H7 (cell line): ENCODE measurements at places on chromosomes 2 and 18.

GRCh38 chr2:207163053-207163755 lies 2.5 kb downstream of the KLF7 start:
- DNase-seq, result no peak

DNA sequence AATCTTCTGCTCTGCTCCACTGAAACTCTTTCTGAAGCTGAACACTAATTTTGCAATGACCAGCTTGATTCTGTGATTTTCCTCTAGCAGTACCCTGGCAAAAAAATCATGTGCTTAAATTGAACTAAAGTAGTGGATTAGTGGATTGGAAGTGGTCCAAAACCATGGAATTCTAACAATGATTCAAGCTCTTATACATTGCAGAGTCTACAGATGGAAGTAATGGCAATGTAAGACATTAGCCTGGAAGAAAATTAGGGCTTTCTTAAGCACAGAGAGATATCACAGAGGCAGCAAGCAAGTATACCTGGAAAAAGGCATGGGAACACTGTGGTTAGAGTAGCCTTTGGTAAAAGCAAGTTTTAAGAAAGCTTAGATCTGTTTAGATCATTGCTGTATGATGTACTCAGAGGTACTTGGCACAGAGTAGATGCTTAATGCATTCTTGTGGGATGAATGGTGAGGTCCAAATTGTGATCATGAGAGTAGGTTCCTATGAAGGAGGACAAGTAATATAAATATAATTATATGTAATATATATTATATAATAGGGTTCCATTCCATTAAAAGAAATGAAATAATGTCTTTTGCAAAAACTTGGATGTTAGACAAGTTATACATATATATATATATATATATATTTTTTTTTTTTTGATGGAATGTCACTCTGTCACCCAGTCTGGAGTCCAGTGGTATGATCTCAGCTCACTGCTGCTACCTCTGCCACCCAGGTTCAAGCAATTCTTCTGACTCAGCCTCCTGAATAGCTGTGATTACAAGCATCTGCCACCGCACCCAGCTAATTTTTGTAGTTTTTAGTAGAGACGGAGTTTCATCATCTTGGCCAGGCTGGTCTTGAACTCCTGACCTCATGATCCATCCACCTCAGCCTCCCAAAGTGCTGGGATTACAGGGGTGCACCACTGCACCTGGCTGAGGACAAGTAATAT lies 172.2 kb upstream of the SCN7A start:
- no peak for DNase-seq

- DNase-seq, result no peak
Observed at GRCh38 chr2:134011936-134012586, 241.8 kb upstream of the MGAT5 start.

DNA sequence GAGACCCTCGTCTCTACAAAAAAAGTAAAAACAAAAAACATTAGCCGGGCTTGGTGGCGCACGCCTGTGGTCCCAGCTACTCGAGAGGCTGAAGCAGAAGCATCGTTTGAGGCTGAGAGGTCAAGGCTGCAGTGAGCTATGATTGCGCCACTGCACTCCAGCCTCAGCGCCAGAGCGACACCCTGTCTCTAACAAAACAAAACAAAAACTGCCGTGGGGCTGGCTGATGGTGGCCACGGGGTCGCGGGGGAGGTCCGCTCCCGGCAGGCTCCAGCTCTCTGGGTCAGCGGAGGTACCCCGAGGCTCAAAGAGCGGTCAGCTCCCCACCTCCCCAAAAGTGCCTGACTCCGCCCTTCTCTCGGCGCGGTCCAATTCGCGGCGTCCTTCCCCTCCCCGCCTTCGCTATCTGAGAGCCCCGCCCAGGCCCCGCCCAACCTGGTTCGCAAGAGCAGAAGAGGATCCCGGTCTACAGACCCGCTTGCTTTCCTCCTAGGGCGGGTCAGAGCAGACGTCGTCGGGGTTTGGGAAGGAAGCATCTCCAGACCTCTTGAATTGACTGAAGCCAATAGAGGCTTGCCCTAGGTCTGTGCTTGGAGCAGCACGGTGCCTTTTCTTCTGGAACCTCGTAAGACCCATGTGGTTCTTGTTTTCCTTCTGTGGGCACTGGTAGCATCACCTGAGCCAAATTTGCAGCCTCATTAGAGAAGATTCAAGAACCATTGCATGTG lies 7.8 kb downstream of the RAX start:
- DNase-seq, result peak; percentile 93

DNA sequence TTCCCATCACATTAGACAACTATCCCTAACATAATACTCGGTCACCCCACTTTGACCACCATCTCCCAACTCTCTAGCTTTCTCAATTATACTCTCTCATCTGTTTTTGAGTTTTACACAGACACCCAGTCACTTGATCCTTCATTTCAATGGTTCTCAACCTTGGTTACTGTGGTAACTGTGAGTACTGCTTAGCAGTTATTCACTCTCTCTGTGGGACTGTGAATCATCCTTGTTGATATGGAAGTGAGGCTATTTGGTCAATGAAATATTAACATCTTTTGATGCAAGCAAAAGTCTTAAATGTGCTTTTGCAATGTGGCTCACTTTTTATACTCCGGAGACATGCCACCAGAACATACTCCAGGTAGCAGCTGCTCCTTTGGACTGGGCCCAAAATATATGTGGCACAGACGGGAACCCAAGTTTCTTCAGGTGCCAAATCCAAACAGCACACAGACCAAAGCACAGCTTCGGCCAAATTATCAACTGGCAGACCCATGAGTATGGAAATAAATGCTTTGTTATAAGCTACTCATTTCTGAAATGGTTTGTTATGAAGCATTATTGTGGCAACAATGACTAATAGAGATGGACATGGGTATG lies 75.0 kb upstream of the SLC25A52 start:
- no peak for DNase-seq

DNA sequence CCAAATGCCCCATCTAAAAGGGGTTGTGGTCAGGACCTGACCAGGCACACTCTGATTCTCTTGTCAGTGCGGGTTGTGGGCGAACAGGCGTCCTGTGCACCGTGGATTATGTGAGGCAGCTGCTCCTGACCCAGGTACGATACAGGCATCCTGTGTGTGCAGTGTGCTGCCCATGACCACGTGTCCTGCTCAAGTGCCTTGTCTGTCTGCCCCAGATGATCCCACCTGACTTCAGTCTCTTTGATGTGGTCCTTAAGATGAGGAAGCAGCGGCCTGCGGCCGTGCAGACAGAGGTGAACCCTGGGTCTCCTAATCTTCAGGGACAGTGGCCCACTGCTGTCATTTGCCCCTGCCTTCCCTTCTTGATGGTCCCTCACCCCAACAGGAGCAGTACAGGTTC lies 14.6 kb downstream of the PTPN18 start:
- DNase-seq, result no peak

- peak; percentile 76 for DNase-seq
Observed at GRCh38 chr2:219274361-219274921, 4.7 kb upstream of the DNAJB2 start.

- DNase-seq, result peak; percentile 14
Observed at GRCh38 chr2:240255165-240255491, 114.7 kb upstream of the OTOS start.

GRCh38 chr2:122692400-122693083 lies 937.1 kb downstream of the TSN start:
- DNase-seq, result no peak

DNA sequence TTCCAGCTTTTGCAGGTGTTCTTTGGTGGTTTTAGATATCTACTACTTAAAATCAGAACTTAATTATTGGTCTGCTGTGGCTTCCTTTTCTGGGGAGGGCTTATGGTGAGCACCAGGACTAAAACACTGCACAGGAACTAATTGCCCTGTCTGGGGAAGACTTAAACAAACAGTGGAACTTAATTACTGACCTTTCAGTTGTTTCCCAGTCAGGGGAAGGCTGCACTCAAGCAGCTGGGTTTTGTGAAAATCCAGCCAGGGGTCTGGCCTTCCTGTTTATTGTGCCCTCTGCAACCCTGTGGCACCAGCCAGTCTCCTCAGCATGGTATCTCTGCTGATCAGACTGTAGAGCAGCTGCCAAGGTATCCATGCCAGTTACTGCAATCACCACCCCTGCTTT lies 398.2 kb downstream of the ADCYAP1 start:
- DNase-seq, result no peak

GRCh38 chr2:129422028-129422427 lies 557.4 kb upstream of the RAB6C start:
- DNase-seq, result no peak

DNA sequence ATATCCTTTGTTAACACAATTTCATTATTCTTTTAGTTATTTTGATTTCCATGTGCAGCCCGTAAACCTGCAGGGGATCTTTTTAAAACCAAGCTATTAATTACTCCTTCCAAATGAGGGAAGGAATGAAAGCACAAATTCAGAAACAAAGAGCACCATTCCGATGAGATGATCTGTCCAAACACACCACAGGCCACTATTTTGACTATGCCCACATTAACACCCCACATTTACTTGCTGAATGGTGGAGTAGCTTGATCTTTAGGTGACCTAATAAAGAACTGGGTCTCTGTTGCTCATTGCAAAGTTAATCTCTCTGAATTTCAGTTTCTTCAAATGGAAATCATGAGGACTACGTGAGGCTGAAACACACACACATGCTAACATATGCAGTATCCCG lies 218.0 kb downstream of the IRS1 start:
- no peak for DNase-seq

DNA sequence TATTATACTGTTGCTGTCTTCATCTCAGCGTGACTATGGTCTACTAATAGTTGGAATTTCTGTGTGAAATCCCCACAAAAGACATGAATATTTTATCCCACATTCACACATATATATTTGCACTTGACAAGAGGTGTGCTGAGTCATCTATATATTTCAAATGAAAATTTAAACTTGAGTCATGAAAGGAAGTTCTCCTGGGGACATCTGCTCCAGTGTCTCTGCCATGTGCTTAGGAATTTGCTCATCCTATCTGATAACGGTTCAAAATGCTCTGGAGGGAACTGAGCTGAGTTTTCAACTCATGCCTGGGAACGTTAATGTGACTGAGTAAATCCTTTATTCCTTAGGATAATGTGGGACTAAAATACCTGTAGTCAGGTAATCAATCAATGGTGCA lies 326.2 kb upstream of the MEX3C start:
- DNase-seq, result no peak

GRCh38 chr2:222892321-222892720 lies 31.5 kb downstream of the ACSL3 start:
- DNase-seq, result no peak

DNA sequence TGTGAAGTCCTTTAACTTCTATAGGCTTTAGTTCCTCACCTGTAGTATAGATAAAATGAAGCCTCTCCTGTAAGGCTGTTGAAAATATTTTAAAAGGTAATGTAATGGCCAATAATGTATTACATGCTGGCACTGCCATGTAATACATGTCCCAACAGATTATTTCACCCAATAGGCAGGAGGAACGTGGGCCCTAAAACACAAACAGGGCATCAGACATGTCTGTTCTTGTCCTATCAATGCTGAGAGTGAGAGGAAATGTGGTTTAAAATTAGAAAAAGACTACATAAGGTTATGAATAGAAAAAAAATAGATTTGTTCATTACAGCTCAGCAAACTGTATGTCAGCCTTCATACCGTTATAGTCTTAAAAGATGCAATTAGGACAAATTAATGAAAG lies 492.7 kb upstream of the DDX18 start:
- DNase-seq, result no peak

DNA sequence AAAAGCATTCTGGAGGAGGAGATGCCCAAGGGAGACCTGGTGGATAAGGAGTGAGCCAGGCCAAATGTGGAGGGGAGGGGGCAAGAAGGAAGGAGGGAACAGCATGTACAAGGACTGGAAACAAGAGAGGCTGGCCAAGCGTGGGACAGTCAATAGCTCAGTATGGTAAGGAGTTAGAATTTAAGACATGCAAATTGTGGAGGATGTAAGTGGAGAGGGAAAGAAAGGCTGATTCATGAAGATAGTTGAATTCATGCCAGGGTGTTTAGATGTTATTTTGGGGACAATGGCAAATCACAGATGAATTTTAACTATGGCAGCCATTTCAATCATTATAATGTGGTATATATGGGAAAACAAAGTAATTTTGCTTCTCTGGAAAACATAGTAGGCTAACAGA lies 462.3 kb downstream of the MEIS1 start:
- DNase-seq, result no peak

- peak; percentile 82 for DNase-seq
Observed at GRCh38 chr2:43131051-43131889, 95.1 kb downstream of the ZFP36L2 start.

GRCh38 chr2:125086313-125087184 lies 1061.5 kb downstream of the CNTNAP5 start:
- DNase-seq, result no peak

- peak; percentile 91 for DNase-seq
Observed at GRCh38 chr2:9095690-9096089, 92.2 kb upstream of the MBOAT2 start.

GRCh38 chr2:71811157-71811556 lies 336.5 kb downstream of the CYP26B1 start:
- DNase-seq, result no peak

GRCh38 chr2:44171018-44171417 lies 2.3 kb downstream of the PPM1B start:
- no peak for DNase-seq

DNA sequence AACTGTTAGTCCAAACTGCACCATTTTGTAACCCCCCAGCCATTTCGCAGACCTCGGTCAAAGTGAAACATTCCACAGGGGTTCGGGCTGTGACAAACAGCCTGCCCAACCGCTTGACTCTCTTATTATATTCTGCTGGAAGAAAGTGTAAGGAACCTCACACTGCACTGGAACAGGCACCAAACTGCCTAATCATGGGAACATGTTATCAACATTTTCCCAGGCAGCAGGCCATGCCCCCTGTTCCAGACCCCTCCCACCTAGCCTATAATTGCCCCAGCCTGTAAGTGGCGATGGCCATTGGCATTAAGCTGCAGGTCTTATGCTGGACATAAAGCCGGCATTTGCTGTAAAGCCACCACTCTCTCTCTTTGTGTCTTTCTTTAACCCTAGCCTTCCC lies 16.9 kb downstream of the LYG2 start:
- no peak for DNase-seq

DNA sequence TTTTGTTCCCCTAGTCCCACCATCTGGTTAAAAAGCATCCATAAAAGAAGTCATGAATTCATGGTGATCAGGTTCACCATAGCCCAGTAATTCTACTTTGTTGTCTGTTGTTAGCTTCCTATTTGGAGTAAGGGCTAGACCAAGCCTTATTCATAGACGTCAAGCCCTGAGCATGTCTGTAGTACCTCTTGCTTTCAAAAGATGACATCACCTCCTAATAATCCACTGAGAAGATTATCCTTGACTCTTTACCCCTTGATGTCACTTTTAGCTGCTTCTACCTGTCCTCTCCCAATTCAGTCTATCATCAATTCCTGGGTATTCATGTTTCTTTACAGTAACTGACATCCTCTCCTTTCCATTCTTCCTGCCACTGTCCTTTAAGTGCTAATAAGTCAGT lies 90.1 kb downstream of the EML6 start:
- no peak for DNase-seq
